ENCODE measurements at places on chromosomes 12 and 14. TPM values are rescaled to one million over a fixed set of nuclear protein-coding genes. Genes with fewer than 3 reads are reported as not detected.

- H3K4me1 ChIP-seq = peaks cover 69% of the 10 kb centered on the region
- DNase-seq = no peak
- H3K36me3 ChIP-seq = no peaks in the 10 kb centered on the region
- peak overlapping the region; percentile 11 for H3K4me3 ChIP-seq
- no peaks in the 10 kb centered on the region for H3K27me3 ChIP-seq
- H3K27ac ChIP-seq = no peak overlapping the region
These were observed 44.9 kb downstream of the ATP2B1 start for GRCh38 chr12:89663577-89664357.

DNA sequence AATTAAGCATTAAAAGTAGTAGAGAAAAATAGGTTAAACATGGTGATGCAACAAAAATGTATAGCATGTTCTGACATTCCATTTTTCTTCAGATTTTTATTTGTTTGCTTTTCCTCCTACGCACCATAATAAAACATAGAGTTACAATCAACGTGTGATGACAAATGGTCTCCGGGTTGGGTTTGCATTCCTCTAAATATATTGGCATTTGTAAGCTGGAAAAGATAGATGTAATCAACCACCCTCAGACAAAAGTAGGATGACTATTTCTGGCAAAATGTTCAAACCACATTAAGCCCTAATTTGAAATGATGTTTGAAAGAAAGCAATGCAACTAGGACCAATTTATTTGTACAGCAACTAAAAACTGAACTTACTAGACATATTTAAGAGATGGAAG is 58.4 kb downstream of the SLC25A21 start:
- H3K27ac ChIP-seq = no peak overlapping the region
- H3K4me3 ChIP-seq = no peak overlapping the region
- no peaks in the 10 kb centered on the region for H3K4me1 ChIP-seq

DNA sequence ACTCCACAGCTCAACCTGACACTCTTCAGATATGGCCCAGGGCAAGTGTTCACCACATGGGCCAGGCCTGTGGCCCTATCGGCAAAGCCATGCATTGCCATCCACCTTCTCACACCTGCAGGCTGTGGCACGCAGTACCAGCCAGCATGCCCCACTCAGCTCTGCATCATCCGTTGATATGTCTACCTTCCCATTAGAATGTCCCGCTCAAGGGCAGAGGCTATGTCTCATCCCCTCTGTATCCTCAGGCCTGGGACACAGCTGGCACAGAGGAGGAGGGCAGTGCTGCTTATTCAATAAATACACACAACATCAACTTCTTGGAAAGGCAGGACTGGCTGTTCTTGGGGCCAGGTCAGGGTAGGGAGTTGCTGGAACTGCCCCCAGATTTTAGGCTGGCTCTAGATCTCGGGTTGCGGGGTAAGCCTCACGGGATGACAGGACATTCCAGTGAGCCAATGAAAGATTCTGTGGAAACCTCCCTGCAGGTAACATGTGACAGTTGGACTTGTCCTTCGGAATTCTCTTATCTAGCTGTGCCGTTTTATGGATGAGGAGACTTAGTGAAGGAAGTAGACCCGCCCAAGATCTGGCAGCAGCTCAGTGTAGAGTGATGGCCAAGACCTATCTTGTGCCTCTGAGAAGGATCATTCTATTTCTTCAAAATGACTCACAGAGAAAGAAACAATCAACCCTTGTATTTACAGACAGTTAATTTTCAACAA is 25.6 kb downstream of the SYNE3 start:
- peak overlapping the region; percentile 60 for H3K27ac ChIP-seq
- H3K36me3 ChIP-seq = no peaks in the 10 kb centered on the region
- H3K4me3 ChIP-seq = no peak overlapping the region
- H3K27me3 ChIP-seq = no peaks in the 10 kb centered on the region
- DNase-seq = no peak
- H3K4me1 ChIP-seq = peaks cover 19% of the 10 kb centered on the region

INHBC gene
- 0.19 TPM for total RNA-seq
